ENCODE measurements at places on chromosomes 5 and 9.
A peak's percentile ranks its signal among the peaks of the same experiment; 100 is the strongest.

- DNase-seq: no peak
Measured at GRCh38 chr5:96256795-96257470, 176.1 kb downstream of the PCSK1 start.

- DNase-seq: no peak
Measured at GRCh38 chr5:122639864-122640263, 135.0 kb upstream of the SNX2 start.

GRCh38 chr5:107812570-107813141, 141.9 kb upstream of the EFNA5 start:
- peak; percentile 50 for DNase-seq

- DNase-seq: no peak
Measured at GRCh38 chr5:64790210-64790609, 21.5 kb downstream of the CWC27 start.

GRCh38 chr5:33890131-33891032, 1.4 kb downstream of the ADAMTS12 start:
- DNase-seq: no peak

GRCh38 chr5:172229904-172230303, 35.9 kb downstream of the EFCAB9 start:
- no peak for DNase-seq

DNA sequence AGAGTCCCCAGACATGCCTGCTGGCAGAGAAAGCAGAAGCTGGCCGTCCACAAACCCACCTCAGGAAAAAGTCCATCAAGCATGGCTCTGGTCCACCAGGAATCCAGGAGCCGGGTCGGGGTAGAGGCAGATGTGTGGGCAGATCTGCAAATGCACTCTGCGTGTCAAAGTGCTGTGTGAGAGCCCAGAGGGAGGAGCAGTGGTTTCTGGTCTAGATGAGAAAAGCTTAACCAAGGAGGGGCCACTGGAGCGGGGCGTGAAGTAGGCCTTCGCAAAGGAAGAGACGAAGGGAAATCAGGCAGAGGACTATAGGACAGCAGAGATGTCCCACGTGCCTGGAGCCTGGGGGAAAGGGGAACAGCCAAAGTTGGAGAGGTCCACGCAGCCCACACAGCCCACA, 40.0 kb downstream of the TTLL11 start:
- DNase-seq: no peak

DNA sequence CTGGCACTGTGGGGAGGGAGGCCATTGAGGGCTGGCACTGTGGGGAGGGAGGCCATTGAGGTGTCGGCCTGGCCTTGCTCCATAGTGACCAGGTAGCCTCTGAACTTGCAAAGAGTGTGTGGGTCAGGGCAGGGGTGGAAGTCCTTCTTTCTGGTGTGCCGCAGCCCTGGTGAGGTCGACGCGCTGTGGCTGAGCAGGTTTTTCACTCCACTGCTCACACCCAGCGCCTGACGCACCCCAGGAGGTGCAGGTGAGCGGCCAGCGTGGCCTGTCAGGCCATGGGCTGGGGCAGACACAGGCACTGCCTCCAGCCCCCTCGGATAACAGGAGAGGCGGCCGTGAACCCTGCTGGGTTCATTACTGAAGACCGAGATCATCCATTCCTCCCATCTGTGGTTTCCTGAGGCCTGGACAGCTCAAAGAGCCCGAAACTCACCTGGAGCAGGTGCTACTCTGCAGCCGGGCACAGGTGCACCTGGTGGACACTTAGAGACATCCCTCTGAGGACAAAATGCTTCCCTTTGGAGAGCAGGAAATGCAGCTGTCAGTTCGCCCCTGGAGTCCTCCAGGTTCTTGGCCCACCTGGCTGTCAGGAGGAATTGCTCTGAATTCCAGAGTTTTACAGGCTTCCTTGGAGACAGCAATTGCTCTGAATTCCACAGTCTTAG, 32.4 kb downstream of the LHX3 start:
- DNase-seq: no peak

DNA sequence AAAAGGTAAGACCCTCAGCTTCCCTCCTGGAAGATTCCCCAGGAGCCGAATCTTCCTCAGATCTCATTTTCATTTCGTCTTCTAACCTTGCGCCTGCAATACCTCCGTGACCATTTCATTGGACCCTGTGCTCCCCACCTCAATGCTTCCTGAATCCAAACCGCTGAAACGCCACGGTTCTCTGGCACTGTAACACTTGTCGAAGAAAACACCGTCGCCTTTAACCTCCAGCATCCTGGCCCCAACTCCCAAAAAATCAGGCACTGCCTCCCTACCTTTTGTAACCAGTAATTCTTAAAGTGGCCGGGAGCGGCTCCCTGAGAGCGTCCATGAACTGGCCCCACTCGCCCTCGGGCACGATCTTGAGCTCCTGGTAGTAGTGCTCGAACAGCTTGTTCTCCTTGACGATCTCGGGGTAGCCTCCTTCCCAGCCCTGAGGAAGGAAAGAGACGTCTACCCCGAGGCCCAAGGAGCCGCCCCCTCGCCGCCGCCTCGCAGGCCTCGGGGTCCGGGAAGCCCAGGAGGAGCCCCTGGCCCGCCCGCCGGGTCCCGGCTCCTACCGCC, 438 bp downstream of the NSUN2 start:
- no peak for DNase-seq

DNA sequence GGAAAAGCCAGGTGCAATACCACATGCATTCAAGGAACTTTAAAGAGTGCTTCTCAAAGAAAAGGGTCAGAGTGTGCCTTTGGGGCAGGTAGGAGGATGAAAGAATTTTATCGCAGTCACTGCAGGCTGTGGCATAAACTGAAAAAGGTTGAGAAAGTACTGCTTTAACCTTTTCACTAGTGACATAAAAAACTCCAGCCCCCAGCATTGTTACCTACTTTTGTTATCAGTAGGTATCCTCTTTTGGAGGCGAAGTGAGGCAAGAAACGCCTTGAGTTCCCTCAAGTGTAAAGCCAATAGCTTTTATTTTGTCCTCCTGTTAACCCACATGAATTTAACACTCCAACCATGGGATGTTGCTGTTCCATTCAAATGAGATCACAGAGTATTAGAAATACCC, 64.7 kb upstream of the CHD1 start:
- DNase-seq: no peak

- DNase-seq: no peak
Measured at GRCh38 chr5:116037236-116037822, 5.1 kb downstream of the ARL14EPL start.

DNA sequence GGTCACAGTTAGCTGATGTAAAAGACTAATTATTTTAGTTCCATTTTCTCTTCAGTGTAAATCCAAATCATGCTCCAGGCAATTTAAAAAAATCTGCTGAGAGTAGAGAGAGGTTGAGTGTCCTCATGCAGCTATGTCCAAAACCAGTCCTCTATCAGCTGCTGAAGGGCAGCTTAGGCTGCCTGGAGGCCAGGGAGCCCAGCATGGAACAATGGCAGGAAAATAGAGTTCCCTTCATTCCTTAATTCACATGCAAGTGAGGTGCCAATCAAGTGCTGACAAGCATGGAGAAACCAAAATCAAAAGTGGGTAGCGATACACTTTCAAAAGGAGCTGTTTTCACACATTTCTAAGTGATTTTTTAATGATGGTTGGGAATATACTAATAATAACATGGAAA, 78.3 kb upstream of the POU5F2 start:
- DNase-seq: no peak

- no peak for DNase-seq
Measured at GRCh38 chr5:168809218-168809617, 230.1 kb upstream of the PANK3 start.

GRCh38 chr5:87231037-87231808, 36.5 kb upstream of the RASA1 start:
- DNase-seq: no peak

DNA sequence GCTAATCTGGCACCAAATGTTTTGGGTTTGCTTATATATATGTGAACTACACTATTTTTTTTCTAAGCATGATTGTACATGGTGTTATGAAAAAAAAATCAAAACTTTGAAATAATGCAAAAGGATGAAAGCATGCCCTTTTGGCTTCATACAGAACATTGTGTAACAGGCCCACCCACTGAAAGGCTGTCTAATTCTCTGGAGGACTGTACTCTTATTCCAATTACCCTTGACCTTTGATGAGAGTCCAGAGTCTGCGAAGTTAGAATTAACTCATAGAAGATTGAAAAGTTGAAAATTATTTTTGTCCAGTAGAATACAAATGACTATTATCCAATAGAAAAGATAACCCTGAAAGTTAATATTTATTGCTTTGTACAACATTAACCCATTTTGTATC, 117.4 kb downstream of the ADAMTS12 start:
- DNase-seq: no peak

DNA sequence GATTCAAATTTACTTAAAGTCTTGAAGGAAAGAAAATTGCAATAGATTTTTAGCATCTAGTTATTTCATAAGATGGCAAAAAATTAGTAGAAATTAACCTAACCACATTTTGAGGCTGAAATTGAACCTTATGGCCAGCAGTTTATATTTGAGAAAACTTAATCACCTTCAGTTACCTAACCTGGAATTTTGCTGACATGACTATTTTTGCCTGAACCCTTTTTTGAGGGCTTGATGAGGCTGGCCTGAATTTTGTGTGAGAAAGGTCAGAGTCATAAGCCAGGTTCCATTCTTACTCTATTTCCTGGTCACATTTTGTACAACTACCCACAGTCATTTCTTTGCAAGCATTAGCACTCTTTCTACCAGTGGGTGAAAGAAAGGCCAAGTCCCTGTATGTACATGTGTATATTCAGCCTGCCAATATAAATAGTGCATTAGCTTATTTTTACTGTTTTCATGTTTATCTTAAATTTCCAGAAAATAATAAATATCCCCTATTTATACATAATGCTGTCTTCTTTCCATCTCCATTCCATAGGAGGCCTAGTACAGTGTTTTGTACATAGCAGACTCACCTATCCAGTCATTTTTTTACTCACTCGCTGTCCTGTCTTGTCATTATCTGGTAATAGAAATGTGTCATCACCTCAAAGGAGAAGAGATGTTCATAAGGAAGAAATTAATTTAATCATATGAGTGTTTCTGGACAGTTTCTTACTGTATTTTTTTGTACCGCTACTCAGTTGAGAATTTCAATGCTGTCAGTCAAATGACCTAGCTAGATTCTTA, 108.4 kb upstream of the SGCD start:
- no peak for DNase-seq

DNA sequence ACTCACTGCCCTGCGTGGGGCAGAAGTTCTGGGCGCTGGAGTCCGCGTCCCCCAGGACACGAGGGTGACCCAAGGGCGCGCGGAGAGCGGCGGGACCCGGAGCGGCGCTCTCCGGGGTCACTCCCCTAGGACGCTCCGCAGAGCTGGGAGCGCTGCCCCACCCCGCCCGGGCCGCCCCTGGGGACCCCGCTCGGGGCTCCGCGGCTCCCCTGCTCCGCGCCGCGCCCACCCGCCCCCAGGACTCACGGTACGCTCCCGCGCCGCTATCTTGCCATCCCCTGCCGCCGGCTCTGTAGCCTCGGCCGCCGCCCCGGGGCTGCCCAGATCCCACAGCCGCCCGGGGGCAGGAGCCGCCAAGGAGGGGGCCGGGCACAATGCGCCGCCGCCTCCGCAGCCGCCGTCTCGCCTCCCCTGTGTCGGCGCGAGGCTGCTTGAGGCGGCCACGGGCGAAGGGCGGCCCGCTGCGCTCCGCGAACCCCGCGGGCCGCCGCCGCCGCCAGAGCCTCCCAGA, 303 bp downstream of the LIFR start:
- DNase-seq: no peak

All from amniotic stem cell (primary cell).